ENCODE measurements at places on chromosomes 1 and 21.

- no peak for DNase-seq
Observed at GRCh38 chr1:99281105-99281504, 16.8 kb downstream of the PLPPR4 start.

DNA sequence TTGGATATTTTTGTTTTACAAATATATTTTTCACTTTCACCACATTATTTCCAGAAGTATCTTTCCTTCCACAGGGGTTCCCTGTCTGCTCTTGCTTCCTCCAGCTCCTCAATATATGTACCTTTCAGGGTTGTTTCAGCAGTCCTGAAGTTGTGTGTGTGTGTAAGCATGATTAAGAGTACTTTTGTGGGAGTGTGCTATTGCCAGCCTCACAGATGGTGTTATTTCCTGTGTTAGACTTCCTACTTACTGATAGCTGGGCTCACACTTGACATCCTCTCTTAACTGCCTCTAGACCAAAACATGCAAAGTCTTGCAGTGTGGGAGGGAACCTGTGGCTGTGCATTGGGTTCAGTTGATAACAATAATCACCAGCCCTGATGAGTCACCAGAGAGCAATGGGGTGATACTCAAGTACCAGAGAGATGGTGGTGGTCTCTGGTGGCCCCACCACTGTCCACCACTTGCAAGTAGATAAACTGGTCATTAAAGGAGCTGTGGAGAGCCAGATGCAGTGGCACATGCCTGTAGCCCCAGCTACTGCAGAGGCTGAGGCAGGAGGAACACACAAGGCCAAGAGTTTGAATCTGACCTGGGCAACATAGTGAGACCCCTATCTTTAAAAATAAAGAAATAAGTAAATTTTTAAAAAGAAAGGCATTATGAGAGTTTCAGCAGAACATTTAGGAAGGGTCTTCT, 126.7 kb downstream of the NR5A2 start:
- DNase-seq, result peak; percentile 17

DNA sequence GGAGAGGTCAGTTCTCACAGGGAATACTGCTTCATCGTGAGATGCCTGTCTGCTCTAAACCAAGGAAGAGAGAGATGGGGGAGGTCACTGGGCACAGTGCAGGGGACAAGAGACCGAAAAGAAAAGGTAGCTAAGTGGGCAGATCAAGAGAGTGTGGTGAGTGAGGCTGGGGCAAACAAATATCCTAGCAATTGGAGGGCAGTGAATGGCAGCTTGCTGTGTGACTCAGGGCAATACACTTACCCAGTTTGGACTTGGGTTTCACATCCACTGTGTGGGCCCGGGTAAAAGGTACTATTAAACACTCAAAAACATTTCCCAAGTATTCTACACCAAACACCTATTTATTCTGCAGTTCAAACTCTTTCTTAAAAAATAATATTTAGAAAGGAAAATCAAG, 10.2 kb downstream of the PLXNA2 start:
- DNase-seq, result no peak

GRCh38 chr1:108533351-108534083, 26.4 kb upstream of the EEIG2 start:
- DNase-seq, result no peak

DNA sequence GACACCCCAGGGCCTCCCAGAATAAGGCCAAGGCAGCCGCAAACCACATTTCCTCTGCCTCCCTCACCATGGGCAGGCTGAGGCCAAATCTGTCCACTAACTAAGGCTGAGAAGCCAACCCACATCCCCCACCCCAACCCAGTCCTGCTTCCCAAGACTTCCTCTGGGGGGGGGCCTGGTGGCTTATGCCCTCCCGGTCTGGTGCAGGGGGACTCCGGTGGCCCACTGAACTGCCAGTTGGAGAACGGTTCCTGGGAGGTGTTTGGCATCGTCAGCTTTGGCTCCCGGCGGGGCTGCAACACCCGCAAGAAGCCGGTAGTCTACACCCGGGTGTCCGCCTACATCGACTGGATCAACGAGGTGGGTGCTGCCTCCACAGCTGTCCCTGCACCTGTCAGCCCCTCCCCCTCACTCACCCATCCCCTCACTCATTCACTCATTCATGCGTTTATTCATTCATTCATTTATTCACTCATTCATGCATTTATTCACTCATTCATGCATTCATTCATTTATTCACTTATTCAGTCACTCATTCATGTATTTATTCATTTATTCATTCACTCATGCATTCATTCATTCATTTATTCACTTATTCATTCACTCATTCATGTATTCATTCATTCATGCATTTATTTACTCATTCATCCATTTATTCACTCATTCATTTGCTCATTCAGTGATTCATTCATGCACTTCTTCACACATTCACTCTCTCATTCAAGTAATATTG, 7.3 kb downstream of the CTRC start:
- DNase-seq, result no peak

DNA sequence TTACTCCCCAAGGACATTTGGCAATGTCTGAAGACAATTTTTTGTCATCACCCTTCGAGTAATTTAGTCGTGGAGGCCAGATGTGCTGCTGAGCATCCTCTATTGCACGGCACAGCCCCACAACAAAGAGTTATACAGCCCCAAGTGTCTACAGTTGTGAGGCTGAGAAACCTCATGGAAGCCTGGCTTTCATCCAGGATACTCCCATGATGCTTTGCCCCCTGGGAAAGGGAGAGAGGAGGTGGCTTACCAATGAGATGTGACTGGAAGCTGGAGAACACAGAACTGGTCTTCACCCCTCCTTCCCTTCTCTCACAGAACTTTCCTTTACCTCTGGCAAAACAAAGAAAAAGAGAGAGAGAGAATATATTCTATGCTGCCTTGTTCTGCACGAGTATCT, 150.9 kb upstream of the VAMP3 start:
- DNase-seq, result no peak

DNA sequence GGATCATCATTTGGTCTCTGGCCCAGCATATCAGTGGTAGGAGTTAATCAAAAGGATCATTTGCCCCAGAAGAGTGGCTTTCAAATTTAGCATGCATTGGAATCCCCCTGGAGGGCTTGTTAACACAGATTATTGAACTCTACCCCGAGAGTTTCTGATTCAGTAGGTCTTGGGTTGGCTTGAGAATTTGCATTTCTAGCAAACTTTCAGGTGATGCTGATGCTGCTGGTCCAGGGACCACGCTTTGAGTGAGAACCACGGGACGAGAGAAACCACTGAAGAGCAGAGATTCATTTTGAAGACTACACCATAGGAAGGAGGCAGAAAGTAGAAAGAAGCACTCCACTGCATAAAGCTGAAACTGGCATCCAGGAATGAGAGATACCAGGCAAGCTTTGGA, 81.3 kb upstream of the DUSP10 start:
- DNase-seq, result no peak

GRCh38 chr1:38776466-38777065, 83.0 kb downstream of the RRAGC start:
- no peak for DNase-seq

- DNase-seq, result no peak
Observed at GRCh38 chr1:93490357-93490756, 42.4 kb downstream of the FNBP1L start.

- DNase-seq, result no peak
Observed at GRCh38 chr1:59718064-59718988, 96.4 kb upstream of the HOOK1 start.

DNA sequence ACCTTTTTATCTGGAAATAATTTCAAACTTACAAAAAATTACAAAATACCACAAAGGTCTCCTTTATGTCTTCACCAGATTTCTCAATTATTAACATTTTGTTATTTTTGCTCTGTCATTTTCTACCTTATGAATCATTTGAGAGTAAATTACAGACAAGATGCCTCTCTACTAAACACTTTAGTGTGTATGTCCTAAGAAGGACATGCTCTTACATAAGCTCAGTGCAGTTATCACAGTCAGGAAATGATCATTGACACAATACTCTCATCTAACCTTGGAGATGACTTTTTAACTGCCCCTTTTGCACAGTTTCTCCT, 378.9 kb upstream of the RUNX1 start:
- DNase-seq, result no peak

DNA sequence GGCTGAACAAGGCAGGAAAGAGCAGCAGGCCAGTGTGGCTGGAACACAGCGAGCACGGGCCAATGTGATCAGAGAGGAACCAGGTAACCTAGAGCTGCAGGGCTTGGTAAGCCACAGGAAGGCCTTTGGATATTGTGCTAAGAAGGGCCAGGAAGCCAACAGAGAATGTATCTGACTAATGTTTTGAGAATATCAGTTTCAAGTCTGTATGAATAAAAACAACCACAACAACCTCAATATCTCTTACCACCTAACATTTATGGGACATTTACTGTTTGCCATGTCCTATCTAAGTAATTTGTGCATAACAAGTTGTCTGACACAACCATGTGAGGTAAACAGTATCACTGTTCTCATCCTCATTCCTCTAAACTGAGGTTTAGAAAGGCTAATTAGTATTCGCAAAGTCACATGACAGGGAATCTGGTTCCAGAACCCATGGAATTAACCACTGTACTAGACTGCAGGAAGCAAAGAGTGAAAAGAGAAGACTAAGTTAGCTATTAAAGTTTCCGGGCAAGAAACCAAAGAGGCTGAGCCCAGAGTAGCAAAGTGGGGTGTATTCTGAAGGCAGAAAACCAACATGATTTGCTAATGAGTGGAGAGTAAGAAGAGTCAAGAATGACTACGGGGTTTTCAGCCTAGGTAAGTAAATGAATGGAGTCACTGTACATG, 38.9 kb downstream of the SPRTN start:
- DNase-seq, result no peak

- DNase-seq, result no peak
Observed at GRCh38 chr1:167922023-167922422, 8.1 kb upstream of the ADCY10 start.

GRCh38 chr1:9589144-9589718, 520 bp downstream of the TMEM201 start:
- no peak for DNase-seq

DNA sequence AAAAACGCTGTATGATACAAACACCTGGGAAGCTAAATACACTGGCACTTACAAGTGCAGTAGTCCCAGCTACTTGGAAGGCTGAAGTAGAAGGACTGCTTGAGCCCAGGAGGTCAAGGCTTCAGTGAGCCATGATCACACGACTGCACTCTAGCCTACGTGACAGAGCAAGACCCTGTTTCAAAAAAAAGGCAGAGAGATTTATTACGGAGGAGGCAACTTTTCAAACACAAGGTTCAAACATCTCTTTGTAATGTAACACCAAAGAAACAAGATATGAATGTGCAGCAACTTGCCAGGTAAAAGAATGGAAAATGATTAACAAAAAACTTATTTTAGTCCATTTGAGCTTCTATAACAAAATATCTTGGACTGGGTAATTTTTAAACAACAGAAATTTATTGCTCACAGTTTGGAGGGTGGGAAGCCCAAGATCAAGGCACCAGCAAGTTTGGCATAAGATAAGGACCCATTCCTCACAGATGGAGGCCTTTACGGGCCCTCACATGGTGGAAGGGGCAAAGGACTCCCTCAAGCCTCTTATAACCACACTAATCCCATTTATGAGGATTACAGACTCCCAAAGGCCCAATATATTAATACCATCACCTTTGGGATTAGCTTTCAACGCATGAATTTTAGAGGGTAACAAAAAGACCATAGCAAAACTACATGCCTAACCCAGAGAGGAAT, 73.3 kb downstream of the EVI5 start:
- DNase-seq, result no peak

- no peak for DNase-seq
Observed at GRCh38 chr1:172465617-172466016, 21.7 kb upstream of the PIGC start.

DNA sequence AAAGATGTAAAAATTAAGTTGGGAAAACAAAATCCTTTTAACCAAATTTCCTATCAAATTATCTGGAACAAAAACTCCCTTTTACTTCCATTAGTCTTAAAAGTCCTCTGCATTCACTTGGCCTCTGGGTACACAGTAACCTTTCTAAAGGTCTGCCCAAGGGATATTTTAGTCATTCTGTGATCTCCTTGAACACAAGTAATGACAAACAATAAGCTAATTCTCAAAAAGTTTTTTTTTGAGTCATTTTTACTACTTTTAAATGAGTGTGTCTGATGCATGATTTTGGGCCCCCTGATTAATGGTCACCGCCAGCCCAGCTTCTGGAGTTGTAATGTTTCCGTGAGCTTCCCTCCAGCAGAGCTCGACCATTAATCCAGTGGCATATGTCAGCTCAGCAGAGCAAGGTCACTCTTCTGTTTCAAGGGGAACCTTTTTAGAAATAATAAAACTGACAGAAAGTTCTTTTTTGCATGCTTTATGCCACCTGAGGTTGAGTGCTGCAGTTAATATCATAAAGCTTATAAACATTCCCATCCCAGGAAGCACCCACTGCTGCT, 14.3 kb downstream of the SAMSN1 start:
- DNase-seq, result no peak
